NCI-H2107 (cell line): ENCODE measurements at places on chromosomes 12 and 14.

GRCh38 chr14:65470404-65470880, 57.9 kb downstream of the FUT8 start:
- DNase-seq, result no peak

- no peak for DNase-seq
Measured at GRCh38 chr14:95445161-95445560, 71.3 kb downstream of the SYNE3 start.

DNA sequence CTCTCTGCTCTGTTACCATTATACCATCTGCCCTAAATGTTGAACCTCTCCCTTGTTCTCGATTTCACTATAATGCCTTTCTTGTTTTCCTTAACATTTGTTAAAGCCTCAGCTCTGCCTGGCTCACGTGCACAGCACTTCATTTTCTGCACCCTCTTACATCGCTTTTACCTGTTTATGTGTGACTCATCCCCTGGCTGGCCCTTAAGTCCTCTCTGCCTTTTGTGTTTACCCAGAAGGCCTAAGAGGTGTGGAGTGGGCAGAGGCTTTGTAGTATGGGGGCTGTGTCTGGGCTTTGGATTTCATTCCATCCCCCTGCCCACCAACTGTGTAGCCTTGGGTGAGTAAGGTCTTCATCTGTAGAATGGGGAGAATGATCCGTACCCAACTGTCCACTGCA, 36.5 kb downstream of the UBE3B start:
- no peak for DNase-seq

- no peak for DNase-seq
Measured at GRCh38 chr12:2282318-2282717, 229.5 kb downstream of the CACNA1C start.
